ENCODE measurements at places on chromosomes 4 and X.

- no peak for DNase-seq
These were observed 73.8 kb downstream of the MFAP3L start for GRCh38 chr4:169952236-169953002.

- DNase-seq = no peak
These were observed 303.6 kb downstream of the FBXW7 start for GRCh38 chr4:152232271-152232670.

DNA sequence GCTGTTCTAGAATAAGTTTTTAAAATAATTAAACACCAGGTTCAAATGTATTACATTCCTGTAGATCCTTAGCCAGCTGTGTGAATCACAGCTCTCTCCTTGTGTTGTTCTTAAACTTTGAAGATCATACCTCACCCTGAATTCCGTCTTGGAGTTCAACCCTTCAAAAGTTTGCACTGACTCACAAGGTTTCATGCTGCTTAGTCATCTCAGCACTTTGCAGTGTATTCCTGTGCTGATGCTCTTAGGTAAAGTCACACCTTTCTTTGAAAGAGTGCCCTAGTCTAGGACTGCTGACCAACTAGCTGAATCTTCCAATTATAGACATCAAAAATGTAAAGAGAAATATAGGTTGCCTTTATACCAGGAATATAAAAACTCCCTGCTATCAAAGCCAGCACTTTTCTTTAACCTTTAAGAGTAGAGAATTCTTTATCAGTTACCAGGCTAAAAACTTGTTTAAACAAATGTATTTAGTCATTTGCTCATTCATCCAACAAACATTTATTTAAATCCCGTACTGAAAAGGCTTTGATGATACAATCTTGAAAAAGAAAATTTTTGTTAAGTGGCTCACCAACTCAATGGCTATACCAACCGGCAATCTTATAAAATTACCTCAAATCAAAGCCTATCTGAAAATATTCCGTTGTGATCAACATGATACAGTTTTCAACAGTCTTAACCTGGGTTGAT, 169.7 kb downstream of the RAP1GDS1 start:
- DNase-seq = no peak

GRCh38 chr4:182724414-182724813, 192.8 kb downstream of the DCTD start:
- DNase-seq = no peak

GRCh38 chrX:82748906-82749505, 759.1 kb upstream of the POU3F4 start:
- DNase-seq = no peak

DNA sequence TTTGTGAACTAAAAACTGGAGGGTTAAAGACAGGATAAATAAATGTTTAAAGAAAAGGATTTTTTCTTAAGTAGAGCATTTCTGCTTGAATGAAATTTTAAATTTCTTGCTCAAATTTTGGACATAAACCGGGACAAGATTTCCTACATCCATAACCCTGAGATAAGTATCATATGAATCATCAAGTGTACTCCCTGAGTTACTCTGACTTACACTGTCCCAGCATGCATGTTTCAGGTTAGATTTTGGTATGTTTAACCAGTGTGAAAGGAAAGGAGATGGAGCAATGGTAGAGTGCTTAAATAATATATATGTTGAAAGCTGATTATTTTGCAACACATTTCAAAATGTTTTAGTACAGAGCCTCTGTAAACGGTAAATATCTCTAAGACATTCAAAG, 175.2 kb downstream of the ADGRL3 start:
- DNase-seq = no peak

GRCh38 chr4:104966349-104967033, 180.2 kb upstream of the TET2 start:
- DNase-seq = no peak

DNA sequence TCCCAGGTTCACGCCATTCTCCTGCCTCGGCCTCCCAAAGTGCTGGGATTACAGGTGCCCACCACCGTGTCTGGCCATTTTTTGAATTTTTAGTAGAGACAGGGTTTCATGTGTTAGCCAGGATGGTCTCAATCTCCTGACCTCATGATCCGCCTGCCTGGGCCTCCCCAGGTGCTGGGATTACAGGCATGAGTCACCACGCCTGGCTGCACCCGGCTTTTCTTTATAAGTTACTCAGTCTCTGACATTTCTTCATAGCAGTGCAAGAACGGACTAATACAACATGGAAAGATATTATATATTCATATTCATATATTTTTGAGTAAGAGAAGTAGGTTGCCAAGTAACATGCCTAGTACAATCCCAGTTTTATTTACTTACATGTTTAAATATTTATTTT, 22.9 kb downstream of the SHROOM3 start:
- no peak for DNase-seq

GRCh38 chrX:47859686-47860085, 23.0 kb downstream of the ZNF81 start:
- no peak for DNase-seq

DNA sequence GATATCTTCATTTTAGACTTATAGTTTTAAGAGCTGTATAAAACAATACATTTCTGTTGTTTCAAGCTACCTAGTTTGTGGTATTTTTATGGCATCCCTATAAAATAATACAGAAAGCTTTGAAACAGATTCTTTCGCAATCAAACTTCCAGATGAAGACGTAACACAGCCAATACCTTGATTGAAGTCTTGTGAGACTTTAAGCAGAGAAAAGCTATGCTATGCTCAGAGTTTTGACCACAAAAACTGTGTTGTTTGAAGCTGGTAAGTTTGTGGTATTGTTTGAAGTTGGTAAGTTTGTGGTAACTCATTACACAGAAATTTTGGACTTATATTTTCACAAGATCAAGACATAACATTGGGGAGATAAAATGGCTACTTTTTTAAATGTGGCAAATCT, 201.8 kb upstream of the UGT8 start:
- no peak for DNase-seq

DNA sequence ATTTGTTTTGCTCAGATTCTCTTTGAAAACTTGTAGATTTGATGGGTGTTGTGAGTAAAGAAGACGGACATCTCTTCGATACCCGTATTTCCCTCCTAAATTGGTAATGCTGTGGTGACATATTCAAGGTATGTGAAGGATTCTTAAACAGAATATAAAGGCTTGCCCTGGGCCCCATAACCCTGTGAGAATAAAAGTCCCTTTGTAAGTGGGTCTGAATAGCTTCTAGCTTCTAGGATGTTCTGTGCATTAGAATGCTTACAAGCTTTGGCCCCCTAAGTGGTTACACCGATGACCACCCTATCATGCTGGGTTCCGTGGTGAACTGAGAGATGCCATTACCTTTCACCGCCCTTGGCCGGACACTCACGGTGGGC, 574 bp upstream of the MOB1B start:
- no peak for DNase-seq

DNA sequence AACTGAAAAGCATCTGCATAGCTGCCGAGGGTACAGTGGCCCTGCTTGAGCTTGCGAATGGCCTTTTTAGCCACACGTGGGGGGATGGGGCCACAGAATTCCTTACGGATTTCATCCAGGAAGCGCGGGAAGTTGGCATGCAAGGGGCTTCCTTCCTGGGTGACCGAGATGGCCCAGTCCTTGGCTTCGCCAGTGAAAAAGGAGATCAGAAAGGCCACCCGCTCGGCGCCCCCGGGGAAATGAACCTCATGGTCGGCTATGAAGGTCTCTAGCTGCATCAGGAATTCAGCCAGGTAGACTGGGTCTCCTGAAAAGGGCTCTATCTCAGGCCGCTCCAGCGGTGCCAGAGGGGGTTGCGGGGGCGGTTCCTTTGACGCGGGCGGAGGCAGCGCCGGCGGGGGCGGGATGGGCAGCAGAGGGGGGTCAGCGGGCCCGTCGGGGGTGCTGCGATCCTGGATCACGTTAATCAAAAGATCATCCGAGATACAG, 909 bp downstream of the RTL5 start:
- DNase-seq = no peak

DNA sequence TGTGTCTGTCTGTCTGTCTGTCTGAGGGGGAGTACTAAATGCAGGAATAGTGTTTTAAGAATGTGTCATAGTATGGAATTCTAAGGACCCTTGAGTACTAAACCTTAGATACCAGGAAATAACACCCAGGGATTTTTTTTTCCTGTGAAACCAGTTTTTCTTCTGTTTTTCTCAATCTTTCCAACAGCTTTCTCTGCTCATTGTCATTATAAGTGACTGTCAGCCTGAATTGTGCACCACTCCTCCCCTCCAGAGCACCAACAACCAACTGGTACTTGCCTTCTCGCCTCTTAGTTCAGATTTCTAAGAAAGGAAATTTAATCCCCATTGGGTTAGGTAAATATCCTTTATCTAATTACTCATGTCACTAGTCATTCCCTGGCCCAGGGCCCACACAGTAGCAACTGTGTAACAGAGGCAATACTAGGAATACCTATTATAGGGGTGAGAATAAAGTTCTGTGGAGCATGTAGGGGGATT, 320.6 kb downstream of the ADGRL3 start:
- DNase-seq = no peak

DNA sequence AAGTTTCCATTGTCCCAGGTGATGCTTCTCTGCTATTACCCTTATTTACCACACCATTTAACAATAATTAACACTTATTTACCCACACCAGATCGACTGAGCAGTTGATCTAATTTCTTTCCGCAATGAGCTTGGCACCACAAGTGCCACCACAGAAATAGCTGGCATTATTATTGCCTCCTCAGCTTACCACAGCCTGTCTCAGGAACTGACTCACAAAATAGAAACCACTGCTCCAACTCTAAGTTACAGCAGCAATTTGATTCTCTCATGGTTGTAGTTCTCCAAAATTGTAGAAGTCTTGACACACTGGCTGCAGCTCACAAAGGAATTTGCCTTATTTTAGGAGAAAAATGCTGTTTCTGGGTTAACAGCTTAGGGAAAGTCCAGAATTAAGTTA, 22.5 kb downstream of the ZNF721 start:
- no peak for DNase-seq

DNA sequence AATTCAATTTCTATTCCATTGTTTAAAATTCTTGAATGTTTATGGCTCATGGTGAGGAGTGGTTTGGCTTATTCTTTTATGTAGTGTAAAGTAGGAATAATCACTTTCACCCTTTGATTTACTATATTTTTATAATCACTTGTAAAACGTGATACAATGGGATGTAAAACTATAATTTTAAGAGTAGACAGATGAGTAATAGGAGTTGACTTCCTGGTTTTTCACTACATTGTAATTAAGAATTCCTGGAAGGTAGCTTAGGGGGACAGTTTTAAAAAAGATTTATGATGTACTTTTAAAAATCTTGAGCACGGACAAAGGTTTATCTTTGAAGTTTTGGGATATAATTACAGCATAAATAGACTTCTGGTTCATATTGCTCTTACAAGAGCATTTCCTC, 65.3 kb downstream of the PDGFC start:
- DNase-seq = no peak

DNA sequence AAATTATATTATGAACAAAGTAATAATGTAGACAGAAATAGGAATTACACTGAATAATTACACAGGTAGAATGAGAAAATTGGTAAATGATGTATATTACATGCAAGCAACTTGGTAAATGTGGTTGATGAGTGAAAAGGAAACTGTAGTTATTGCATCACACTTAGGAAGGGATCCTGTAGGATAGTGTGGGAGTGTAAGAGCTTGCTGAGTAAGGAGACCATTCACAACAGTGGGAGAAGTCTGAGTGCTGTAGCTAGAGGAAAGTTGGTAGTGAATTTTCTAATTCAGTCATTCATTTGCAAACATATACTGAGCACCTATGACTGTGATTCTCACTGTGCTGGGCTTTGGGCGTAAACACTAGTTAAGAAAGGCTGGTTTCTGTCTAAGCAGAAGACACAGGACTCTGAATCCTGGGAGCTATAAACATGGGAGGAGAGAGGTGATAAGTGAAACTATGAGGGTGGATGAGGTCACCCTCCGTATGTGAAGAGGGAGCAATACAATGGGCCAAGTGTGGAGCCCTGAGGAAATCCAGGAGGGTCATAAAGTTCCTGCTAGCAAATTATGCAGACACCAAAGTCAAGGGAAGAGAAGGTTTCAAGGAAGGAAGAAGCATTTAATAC, 14.2 kb upstream of the CPE start:
- DNase-seq = no peak

GRCh38 chrX:106468433-106468832, 143.3 kb upstream of the RADX start:
- no peak for DNase-seq

- no peak for DNase-seq
These were observed 1042.3 kb downstream of the FSTL5 start for GRCh38 chr4:161121451-161121850.

GRCh38 chr4:3834186-3834662, 68.0 kb downstream of the ADRA2C start:
- DNase-seq = no peak

GRCh38 chr4:965048-965765, 8.2 kb downstream of the DGKQ start:
- no peak for DNase-seq

DNA sequence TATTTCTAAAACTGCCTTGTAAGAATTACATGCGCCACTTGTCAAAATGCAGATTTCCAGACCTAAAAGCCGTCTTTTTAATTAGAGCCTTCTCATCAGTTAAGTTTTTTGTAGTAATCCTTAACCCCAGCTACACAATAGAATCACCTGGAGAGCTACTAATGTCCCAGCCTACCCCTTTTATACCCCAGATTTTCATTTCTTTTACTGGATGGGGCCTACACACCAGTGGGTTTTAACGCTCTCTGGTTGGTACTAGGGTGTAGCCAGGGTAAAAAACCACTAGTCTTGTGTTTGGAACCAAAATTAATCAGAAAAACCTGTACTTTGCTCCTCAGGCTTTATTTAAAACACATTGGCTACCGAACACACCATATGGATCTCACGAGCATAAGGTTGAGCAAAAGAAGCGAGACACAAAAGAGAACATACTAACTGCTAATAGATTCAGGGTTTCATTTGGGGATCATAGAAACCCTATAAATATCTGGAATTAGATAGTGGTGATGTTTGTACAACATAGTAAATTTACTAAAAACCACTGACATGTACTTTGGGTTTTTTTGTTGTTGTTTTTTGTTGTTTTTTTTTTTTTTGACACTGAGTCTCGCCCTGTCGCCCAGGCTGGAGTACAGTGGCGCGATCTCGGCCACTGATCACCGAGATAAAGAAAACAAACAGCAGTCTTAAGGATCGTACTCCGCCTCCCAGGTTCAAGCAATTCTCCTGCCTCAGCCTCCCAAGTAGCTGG, 30.6 kb downstream of the BBS12 start:
- no peak for DNase-seq

DNA sequence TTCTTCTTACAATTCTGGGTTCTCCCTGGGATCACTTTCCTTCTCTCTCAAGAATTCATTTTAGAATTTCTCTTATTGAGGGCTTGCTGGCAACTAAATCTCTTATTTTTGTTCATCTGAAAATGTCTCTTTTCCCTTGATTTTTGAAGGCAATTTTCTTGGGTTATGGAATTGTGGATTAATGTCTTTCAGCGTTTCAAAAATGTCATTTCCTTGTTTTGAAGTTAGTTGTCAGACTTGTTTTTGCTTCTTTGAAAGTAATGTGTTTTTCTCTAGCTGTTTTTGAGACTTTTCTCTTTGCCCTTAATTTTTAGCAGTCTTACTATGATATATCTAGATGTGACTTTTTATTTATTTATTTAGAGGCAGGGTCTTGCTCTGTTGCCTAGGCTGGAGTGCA, 205.7 kb downstream of the CHIC2 start:
- DNase-seq = no peak

Measured in H1 (cell line).